ENCODE measurements at places on chromosomes 5 and 9.

DNA sequence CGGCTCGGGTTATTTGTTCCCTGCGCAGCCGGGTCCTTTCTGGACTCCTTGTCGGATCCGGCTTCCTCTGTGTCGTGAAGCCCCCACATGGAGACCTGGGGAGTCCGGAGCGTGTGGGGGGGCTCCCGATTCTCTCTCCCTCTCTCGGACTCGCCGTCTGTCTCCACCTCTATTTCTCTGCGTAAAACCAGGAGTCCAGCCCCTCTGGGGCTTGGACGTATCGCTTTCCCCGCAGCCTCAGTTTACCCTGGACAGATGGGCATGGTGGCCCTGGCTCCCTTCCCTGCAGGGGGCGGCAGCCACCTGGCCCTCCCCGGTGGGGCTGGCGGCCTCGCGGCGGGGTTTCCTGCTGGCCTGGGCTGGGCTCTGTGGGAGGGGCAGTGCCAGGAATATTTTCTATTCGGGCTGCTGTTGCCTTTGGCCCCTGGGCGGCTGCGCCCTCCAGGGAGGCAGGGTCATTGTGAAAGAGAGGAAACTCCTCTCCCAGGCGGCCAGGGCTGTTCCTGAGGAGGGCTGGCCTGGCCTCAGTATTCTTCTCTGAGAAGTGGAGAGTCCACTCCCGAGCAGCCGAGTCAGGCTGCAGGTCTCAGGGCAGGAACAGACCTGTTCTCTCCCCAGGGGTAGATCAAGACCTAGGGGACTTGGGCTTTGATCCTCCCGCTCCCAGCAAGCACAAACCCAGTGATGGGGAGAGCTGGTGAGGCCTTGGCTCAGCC is 665 bp downstream of the ASS1 start:
- DNase-seq, result no peak

GRCh38 chr9:9790216-9790872 is 822.5 kb downstream of the PTPRD start:
- no peak for DNase-seq

GRCh38 chr5:168746893-168747640 is 167.9 kb upstream of the PANK3 start:
- no peak for DNase-seq

- DNase-seq, result no peak
These were observed 60.7 kb downstream of the TAF11L14 start for GRCh38 chr5:17694914-17695313.

GRCh38 chr9:117763314-117763713 is 59.1 kb downstream of the TLR4 start:
- DNase-seq, result no peak

DNA sequence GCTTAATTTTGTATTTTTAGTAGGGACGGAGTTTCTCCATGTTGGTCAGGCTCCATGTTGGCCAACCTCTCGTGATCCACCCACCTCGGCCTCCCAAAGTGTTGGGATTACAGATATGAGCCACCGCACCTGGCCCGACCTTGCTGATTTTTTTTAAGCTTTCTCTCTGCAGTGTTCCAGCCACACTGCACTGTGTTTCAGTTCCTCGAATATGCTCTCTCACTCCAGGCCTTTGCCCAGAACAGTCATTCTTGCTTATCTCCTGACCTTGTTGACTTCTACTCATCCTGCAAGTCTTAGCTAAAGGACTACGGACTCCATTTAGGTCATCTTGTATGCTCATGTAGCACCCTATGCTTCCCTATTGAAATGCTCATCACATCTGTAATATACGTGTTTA is 3.3 kb downstream of the SNAPC3 start:
- DNase-seq, result no peak

GRCh38 chr5:38208782-38209378 is 49.5 kb upstream of the EGFLAM start:
- no peak for DNase-seq

DNA sequence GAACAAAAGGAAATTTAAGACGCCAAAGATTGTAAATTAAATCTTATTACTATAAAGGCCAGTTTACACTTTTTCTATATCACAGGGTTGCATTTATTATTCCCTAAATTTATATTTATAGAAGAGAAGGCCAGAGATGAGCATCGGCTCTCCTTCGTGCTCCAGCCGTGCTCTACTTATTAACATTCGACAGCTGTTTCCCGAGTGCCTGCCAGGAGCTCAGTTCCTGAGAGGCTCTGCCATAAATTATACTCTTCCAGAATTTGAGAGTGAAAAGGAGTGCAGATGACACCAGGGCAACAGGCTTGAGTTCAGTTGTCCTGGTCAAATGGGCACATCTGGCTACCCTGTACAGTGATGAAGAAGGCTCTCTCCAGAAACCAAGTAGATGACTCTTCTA is 70.1 kb downstream of the PCSK5 start:
- no peak for DNase-seq

- DNase-seq, result no peak
These were observed 43.8 kb upstream of the FCN1 start for GRCh38 chr9:134961331-134962064.

- no peak for DNase-seq
These were observed 57.7 kb upstream of the NXNL2 start for GRCh38 chr9:88477300-88477751.

- no peak for DNase-seq
These were observed 78.8 kb downstream of the SPATA31C2 start for GRCh38 chr9:88059469-88059868.

- no peak for DNase-seq
These were observed 122.3 kb downstream of the VAV2 start for GRCh38 chr9:133869674-133870405.

DNA sequence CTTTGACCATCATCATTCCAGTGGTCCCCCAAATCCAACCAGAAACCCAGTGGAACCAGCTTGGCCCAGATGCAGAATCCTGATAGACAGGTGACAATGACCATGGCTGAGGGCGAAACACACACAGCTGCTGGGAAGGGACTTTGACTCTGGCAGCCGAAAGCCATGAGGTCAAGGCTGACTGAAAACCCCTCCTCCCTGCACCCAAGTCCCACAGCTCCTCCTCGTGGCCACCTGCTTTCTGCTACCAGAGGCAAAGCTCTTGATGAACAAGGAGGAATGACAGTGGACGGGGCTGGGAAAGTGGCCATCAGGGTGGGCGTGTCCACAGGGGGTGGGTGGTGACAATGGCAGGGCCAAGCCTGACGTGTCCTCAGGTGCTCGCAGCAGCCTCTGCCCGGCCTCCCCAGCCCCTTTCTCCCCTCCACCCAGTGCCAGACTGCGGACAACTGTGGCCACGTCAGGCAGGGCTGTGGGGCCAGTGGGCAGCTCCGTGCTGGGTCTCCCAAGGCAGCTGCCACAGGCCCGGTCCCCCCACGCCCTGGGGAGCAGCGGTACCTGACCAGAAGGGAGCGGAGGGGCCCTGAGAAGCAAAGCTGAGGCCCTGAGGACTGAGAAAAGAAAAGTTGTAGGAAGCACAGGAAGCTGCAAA is 30.8 kb upstream of the SARDH start:
- no peak for DNase-seq

- DNase-seq, result no peak
These were observed 135.1 kb upstream of the DAB2 start for GRCh38 chr5:39559923-39560322.

- no peak for DNase-seq
These were observed 50.4 kb upstream of the STXBP1 start for GRCh38 chr9:127561491-127562278.

GRCh38 chr5:135565725-135566421 is 12.9 kb downstream of the CXCL14 start:
- DNase-seq, result peak; percentile 53

GRCh38 chr5:91206734-91207133 is 176.4 kb downstream of the ARRDC3 start:
- no peak for DNase-seq

DNA sequence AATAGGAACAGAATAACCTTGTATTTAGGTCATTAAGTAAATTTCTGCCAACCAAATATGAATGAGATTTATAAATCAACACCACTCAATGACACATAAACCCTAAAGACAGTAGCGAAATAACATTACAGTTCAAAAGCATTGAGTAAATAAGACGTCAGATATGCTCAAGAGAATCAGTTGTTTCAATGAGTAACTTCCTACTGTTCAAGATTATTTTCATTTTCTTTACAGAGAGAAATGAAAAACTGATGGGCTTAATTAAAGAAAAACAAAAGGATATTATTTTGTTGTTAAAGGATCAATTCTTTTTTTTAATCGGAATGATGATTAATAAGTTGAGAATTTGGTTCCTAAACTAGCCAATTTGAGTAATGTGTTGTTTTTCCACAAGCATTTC is 150.1 kb downstream of the BNC2 start:
- no peak for DNase-seq

- DNase-seq, result no peak
These were observed 1031.2 kb downstream of the EFNA5 start for GRCh38 chr5:106639488-106639887.

GRCh38 chr9:96884443-96884842 is 30.1 kb upstream of the ZNF782 start:
- DNase-seq, result no peak

DNA sequence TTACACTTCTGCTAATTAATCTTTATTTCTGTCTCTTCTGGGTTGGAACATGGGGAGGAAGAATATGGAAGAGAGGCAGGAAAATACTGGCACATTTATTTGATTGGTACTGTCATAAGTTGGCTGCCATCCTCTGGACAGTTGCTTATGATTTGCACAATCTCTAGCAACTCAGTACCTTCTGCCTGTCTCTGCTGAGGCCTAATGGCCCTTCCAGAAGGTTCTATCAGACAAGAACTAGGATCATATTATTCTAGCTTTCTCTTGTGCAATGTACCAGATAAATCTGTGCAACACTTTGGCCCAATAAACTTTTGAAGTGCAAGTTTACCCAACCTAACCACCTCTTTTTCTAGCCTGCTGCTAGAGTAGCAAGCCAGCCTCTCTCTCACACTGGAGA is 335.0 kb downstream of the ARRDC3 start:
- no peak for DNase-seq

GRCh38 chr5:169831331-169831730 is 149.0 kb downstream of the INSYN2B start:
- DNase-seq, result no peak

GRCh38 chr9:16217943-16218701 is 652.3 kb downstream of the BNC2 start:
- DNase-seq, result no peak

DNA sequence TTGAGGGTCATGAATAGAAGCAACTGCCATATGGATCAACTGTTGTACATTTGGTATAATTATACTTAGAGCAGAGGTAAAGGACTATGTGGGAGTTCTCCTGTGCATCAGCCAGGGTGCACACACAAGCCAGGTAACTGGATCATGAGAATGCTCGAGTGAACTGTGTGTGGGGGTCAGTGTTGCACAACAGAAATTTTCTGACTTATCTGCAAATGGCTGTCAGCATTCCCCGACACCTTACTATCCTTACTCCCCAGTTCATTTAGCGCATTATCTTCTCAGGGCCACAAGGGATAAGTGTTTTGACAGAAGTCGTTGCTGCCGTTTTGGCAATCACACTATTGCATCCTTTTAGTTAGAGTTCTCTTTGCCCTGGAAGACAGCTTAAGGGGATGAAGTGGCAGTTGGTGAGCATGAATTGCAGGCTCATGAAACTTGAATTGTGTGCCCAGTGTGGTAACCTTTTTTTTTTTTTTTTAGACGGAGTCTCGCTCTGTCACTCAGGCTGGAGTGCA is 1.7 kb downstream of the CANX start:
- no peak for DNase-seq

DNA sequence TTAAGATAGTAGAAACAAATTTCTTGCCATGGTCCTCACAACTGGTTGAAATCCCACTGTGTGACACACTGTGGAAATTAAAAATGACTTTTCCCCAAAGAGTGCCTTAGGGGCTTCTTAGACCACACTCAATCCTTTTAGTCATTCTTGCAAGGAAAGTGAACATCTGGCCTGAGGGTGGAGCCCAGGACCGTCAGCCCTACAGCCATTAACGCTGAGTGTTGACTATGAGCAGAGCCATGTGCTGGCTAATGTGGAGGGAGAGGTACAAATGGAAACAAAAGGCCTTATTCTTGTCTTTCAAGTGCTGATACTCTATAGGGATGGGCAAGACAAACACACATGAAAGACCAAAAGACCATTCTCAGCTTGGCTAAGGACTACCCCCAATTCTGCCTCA is 456.5 kb downstream of the ZSWIM6 start:
- DNase-seq, result no peak

DNA sequence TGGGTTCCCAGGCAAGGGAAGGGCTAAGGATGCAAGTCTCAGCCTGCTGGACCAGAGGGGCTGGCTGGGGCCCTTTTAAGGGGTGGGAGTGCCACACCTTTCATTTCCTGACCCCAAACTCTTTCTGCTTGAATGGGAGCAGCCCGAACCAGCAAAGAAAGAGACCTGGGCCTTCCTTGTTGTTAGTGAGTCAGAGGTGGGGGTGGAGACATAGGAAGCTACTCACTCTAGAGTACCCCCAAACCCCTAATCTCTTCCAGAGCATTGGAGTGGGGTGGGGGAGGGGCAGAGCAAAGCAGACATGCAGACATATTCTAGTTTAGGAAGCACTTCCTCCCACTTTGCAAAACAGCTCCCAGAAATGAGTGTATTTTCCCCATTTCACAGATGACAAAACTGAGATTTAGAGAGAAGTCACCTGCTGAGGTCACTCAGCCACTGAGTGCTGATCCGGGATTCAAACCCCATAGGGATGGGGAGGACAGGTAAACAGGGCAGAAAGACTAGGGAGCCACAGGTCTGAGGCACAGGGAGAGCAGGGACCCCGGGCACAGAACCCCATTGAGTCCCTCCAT is 6.0 kb upstream of the AQP3 start:
- no peak for DNase-seq

DNA sequence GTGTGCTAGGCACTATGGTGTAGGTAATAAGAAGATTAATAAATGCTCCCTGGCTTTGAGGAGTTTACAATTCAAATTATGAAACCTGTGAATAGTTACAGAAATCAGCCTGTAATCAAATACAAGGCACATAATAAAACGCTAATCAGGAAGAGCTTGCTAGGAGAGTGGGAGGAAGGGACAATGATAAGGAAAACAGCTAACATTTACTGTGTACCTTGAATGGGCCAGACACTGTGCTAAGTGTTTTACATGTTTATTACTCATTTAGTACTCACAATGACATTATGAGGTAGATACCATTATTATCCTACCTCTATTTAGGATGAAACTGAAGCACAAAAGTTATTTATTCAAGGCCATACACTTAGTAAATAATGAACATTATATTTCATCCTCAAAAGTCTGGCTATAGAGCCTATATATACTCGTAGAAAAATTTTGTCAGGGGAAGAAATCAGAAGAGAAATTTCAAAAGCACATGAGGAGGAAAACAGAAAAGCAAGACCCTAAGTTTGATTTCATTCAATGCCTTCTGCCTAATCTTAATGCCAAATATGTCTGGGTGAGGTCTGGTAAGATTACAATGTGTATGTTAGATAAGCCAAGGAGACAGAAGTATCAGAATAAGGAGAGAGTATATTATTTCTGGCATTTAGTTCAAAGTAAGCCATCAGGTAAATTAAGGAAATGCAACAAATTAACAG is 35.9 kb downstream of the AFF4 start:
- no peak for DNase-seq

DNA sequence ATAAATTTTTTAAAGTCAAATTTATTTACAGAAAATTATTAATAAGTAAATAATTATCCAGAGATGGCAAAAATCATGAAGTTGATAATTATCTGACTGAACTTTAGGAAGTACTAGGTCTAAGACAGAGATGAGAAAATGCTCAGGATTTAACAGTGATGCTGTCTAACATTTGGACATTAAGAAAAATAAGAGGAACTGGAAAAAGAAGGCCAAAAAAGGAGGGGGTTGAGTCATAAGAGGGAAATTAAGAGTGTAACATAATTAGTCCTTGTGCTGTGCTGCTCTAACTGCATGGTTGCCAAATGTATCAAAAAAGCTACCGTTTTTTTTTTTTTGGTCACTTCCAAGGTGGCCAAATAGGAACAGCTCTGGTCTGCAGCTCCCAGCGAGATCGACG is 35.4 kb upstream of the TUT7 start:
- no peak for DNase-seq

All from activated CD4-positive, CD25-positive, alpha-beta regulatory T cell (primary cell).